ENCODE measurements at places on chromosomes 3 and 15. TPM values are rescaled to one million over a fixed set of nuclear protein-coding genes. Genes with fewer than 3 reads are reported as not detected.

Gene ACKR4
- 5.3 TPM for total RNA-seq

Gene MAGEL2
- 0.13 TPM for total RNA-seq

Gene HIGD2B
- total RNA-seq: not detected

Gene ATP13A5
- total RNA-seq: not detected

Gene RARB
- 13.4 TPM for total RNA-seq

Gene LAMB2
- total RNA-seq: 322 TPM

Gene PEX11A
- total RNA-seq: 5.1 TPM

Gene ZBTB38
- total RNA-seq: 109 TPM

Gene ISLR
- 250 TPM for total RNA-seq

Gene PRICKLE2
- total RNA-seq: 42.0 TPM

Gene PLSCR2
- total RNA-seq: not detected

Gene CFAP92
- 0.11 TPM for total RNA-seq

Gene COL6A6
- not detected for total RNA-seq

Gene MOBP
- not detected for total RNA-seq

Gene AP3B2
- 1.4 TPM for total RNA-seq

Gene ACTRT3
- 5.0 TPM for total RNA-seq

Gene SPSB4
- 1.4 TPM for total RNA-seq

Gene GPR15
- total RNA-seq: not detected

All from articular chondrocyte of knee joint (primary cell).